ENCODE measurements at places on chromosomes 1 and 21.

DNA sequence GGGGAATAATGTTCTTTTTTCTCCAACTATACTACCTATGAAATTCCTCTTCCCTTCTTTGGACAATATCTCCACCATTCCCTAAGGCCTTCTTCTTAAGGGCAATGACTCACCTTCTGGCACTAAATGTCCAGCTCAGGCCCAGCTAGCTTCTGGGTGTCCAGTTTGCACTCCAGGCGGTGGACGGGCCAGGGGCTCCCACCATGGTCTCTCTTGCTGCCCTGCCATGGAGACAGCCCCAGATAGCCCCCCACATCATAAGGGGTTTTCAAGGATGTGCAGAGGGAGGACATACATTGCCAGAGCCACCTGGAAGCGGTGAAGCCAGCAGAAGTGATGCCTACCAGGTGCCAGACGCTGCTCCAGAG, 43.8 kb downstream of the C1orf198 start:
- DNase-seq = no peak

- DNase-seq = no peak
Measured at GRCh38 chr1:24101796-24102586, 9.9 kb downstream of the MYOM3 start.

- no peak for DNase-seq
Measured at GRCh38 chr1:19011845-19012231, 55.4 kb upstream of the IFFO2 start.

DNA sequence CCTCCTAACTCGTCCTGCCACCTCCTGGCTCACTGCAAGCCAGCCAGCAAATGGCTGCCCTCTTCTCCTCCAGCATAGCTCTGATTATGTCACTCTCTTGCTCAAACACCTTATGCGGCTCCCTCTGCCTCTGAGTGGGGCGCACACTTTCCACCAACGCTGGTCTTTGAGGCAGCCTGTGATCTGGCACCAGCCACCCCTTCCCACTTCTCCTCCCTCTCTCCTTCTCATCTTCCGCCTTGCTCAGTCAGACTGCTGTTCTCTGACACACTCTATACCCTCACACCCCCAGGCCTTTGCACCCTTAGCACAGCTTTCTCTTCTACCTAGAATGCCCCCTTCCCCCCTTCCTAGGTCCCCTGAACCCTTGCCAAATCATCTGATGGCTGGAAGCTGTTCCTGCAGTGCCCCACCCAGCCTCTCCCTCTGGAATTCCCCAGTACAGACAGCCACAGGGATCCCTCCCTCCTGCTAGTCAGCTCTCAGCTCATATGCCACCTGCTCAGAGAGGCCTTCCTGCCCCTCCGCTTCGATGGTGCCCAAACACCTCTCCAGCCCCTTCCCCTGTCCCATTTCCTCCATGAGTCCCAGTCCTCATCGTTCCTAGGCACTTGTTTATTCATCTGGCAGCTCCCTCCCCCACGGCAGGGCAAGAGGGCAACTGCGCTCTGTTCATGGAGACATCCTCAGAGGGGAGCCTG, 21.7 kb upstream of the PEF1 start:
- no peak for DNase-seq

- DNase-seq = no peak
Measured at GRCh38 chr1:150567717-150568593, 11.5 kb downstream of the MCL1 start.

DNA sequence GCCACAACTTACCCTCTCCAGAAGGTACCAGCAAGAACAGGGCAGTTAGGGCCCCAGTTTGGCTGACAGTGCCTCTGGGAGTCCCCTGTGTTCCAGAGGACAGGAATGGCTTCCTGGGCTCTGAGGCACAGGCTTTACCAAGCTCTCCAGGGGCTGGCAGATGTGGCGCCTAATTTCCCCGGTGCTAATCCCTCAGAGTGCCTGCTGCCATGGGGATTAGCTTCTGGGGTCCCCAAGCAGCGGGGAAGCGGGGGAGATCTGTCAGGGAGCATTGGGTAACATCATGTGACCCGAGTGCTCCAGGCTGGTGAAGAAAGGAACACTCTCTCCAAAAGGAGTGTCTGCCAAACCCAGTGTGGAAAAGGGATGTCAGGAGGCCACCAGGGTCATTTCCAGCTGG, at the start of gene LACTBL1:
Gene LACTBL1 (minus strand): TSS at position 107 of the 400 bp plus-strand sequence. CDS start 550 bp downstream, outside the sequence.
- DNase-seq = no peak

DNA sequence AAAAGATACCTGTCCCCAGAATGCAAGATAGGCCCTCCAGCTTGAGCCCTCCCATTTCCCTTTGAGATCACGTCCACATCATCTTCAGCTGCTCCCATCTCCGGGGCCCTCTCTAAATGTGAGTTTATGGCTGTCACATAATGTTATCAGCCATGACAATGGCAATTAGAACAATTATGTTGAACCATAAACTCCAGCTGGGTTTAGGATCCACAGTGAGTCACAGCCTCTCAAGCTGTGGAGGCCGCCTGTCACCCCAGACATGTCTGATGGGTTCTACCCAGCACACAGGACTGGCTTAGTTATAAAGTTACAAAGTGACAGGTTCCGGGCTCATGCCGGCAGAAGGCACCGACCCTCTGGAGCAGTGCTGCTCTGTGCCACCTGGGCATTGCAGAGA, 597.3 kb downstream of the PTPRU start:
- DNase-seq = no peak
